IMR-90 (cell line): ENCODE measurements at places on chromosomes 5 and 9. TPM values are rescaled to one million over a fixed set of nuclear protein-coding genes. Genes with fewer than 3 reads are reported as not detected.

DNA sequence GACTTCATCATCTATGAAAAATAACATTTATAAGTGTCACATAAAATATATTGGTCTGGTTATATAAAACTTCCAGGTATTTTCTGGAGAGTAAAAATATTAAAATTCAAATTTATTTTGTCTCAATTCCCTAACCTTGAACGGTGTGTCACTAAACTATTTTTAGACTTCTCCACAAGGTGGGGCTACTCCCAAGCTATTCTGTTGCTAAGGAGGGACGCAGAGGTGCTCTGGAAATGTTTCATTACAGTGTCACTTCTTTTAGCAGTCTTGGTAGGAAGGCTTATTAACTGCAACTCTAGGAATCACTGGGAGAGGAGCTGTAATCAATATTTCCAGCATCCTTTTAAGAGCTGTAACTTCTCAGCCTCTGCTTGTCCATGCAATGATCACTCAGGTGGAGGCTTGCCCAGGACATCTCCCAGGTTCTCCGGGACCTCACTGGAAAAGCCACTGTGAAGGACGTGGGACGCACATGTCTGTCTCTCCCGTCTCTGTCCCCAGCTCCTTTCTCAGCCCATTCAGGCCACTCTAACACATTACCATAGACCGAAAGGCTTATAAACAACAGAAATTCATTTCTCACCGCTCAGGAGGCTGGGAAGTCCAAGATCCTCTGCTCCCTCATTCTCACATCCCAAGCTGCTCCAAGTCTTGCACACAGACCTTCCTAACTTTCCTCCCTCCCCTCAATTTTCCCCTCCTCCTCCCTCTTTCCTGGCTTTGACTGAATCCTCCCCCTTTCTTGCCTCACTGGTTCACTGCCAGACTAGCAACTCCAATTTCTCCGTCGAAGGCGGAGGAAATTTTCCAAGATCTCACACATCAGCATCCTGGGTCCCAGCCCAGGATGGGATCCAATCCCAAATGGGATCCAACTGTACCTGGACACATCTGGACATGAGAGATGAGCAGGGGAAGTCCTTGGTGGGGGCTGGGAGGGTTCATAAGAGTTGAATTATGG is 32.7 kb upstream of the DNAH5 start:
- DNase-seq: peak; percentile 70

- DNase-seq: no peak
These were observed 62.4 kb downstream of the ADAMTS12 start for GRCh38 chr5:33829430-33829829.

DNA sequence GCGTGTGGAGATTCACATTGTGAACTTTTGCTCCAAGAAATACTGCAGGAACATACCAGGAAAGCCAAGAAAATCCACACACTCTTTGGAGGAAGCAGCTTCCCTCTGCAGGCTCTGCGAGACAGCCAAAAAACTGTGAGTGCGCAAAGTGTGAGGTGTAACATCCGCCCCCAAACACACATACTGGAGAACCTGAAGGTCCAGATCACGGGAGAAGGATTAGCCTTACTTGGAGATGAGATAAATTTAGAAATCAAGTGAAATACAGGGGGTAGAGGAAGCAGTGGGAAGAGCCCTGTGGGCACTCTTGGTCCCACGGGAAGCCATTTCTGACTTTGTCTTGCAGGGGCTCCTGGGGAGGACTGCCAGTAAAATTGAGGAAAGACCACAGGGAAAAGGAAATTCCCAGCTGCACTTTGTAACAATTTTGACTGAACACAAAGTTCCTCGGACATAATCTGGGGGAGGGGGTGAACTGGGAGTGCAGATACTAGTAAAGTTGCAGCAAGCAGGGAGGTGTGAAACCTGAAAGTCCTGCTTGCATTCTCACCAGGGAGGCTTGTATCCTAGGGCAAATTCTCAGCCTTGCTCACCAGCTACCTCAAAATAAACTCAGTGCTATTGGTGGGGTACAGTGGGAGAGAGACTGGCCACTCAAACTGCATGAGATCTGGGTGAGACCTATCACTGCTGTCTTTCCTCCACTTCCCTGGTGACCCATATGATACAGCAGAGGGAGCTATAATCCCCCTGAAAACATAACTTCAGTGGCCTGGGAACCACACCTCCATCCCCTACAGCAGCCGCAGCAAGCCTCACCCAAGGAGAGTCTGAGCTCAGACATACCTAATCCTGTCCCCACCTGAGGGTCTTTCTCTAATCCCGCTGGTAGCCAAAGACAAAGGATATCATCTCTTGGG is 109.1 kb downstream of the ALDH1A1 start:
- DNase-seq: no peak

DNA sequence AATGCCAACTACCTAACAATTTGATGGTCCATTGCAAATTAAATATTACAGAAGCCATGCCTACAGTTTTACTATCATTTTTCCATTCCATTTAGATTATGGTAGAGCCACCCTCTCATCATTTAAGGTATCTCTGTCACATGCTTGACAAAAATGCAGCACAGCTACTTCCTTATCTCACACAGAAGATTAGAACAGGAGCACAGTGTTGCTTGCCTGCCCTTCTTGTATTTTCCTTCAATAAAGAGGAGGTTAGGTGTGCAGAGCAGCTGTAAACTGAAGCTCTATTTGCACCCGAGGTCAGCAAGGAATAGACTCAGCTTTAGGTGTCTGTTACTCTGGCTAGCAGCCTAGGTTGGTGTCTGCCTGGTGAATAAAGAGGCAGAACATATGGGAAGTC is 51.5 kb upstream of the ATP10B start:
- no peak for DNase-seq

DNA sequence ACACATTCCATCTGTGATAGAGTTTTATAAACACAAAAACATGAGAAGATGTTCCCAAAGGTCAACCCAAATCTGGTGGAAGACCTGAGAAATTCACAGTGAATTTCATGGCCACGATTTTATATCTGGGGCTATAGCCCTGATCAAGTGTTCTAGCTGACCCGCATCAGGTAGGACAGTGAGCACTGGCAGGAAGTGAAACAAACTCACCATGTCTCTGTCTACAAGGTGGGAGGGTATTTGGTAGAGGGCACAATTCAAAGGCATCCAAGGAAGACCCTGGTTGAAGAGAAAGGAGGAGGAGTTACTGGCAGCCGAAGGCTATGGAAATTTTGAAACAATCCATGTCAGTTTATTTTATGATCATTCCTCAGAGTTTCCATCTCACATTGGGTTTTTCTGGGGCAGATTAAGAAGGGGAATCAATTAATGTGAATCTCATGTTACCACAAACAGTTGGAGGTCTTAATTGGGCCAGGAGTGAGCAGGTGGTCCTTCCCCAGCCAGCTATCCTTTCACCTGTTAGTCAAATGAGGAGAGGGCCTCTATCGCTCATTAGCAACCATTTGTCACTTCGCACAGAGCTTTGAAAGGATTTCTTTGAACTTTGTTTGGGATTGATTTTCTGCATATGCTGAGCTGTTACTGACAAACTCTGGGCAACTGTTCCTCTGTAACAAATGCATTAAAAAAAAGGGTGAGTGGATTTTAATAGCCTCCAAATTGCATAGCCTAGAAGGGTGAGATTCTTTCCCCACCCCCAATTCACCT is 612.0 kb upstream of the CLINT1 start:
- no peak for DNase-seq

DNA sequence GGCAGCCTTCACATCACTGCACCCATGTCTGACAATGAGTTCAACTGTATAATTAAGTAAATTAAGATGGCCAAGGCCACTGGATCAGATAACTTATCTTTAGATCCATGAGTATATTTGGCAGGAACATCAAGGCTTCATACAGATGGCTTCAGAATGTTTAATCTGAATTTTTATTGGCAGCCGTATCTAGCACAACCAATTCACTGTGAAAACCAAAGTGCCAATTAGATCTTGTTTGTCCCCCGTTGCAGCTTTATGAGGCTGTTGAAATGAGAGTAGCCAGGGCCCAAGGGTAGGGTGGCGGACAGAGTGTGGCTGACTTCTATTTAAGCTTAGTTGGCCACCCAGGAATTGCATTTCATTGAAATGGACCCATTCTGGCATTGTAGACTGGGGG is 137.7 kb downstream of the SYK start:
- no peak for DNase-seq

DNA sequence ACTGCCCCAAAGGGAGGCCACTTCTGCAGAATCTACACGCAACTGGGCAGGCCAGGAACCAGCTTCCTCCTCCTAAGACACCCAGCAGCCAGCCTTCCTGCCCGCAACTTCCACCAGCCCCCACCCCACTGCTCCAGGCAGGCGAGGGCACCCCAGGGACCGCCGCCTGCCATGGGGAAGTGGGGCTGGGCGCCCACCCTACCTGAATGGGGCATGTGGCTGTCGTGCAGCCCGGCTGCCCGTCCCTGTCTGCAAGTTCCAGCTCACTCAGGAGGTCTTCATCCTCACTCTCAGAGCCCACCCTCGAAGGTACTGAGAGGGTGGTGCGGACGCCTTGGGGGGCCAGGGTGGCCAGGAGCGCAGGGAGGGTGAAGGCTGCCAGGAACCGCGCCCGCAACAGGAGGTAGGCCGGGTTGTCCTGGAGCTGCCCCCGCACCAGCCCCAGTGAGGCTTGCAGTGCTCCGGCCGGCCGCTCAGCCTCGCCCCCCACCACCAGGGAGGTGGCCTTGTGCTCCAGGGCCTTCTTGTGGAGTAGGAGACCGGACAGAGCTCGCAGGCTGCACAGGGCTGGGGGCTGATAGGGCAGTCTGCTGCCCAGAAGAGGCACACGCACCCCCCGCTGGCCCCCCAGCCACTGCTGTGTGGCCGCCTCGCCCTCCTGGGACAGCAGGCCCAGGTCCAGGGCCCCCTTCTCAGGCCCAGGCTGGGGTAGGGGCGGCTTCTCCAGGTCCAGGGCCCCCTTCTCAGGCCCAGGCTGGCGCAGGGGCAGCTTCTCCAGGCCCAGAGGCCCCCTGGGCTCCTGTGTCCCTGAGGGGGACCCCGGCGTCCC is 4.1 kb upstream of the CARD9 start:
- no peak for DNase-seq

DNA sequence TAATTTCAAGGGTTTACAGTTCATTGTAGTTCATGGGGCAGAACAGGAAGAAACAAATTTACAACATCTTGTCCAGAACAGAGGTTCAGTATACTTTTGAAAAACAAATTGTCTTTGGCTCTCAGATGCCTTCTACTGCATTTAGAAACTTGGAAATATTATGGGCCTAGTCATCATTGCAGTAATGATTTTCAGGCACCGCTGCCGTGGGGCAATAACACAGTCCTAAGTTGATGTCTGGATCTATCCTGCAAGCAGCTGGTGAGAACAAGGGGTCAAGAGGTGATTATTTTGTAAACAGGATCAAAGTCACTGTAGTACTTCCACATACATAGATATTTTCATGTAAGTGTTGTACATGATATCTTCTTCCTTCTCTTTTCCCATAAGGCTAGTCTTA is 82.5 kb upstream of the CAST start:
- no peak for DNase-seq

DNA sequence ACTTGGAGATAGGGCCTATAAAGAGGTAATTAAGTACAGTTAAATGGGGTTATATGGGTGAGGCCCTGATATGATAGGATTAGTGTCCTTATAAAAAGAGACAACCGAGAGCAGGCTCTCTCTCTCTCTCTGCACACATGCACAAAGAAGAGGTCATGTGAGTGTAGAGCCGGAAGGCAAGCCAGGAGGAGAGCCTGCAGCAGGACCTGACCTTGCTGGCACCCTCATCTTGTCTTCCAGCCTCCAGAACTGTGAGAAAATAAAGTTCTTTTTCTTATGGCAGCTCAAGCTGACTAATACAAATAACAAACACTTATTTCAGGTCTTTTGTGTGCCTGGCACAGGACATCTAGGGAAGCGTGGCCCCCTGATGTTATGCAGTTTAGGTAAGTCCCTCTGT is 62.1 kb downstream of the ARHGAP26 start:
- DNase-seq: no peak

- DNase-seq: peak; percentile 30
These were observed 159.1 kb downstream of the CSNK1G3 start for GRCh38 chr5:123671042-123671441.

GRCh38 chr9:35726931-35727330 is 5.1 kb downstream of the TLN1 start:
- DNase-seq: peak; percentile 51

- DNase-seq: no peak
These were observed 43.6 kb downstream of the OSMR start for GRCh38 chr5:38889424-38889823.

DNA sequence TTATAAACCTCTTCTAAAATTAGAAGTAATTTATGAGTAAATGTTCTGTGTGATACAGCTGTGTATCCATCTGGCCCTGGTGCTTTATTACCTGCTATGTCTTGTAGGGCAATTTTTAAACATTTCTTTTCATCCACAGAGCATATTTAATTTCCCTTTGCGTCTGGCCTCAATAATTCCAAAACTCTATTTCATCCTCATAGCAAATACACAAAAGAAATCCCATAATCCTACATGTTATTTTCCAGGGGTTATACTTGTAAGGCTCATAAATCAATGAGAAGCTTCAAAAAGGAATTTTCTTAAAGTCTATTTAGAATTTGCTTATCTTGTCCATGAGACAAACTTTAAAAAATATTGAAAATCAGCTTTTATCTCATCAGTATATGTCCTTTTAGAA is 167.0 kb downstream of the TTC39B start:
- no peak for DNase-seq

DNA sequence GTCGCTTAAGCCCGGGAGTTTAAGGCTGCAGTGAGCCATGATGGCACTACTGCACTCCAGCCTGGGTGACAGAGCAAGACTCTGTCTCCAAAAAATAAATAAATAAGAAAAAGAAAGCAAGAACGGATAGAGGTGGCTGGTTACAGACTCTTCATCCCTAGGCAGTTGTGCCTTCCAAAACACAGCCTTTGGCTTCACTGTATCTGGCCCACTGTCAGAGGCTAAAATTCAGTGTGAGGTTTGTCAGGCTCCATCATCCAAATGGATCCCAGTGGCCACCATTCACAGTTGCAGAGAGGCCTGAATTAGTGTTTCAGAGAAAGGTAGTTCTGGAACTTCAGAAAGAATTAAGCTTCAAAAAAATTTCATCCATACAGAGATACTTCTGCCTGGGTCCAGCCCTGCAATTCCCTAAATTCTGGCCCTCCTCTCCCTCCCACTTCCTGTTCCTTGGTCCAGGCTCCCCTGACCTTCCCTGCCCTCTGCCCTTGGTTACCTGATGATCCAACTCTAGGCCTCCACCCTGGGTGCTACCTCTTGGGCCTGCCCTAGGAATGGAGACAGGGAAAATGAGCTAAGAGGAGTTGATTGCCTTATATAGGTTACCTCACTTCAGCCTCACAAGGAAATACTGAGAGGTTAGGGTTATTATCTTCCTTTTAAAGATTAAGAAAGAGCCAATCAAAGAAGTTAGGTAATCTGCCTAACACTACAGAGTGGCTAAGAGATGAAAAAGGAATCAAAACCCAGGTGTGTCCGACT is 97.2 kb upstream of the SLC44A1 start:
- no peak for DNase-seq

- peak; percentile 44 for DNase-seq
These were observed 161.1 kb downstream of the MAST4 start for GRCh38 chr5:66757219-66757833.

- no peak for DNase-seq
These were observed 59.5 kb downstream of the MVB12B start for GRCh38 chr9:126386088-126386487.

- DNase-seq: no peak
These were observed 130.1 kb downstream of the AUH start for GRCh38 chr9:91231619-91232018.

- no peak for DNase-seq
These were observed 89.6 kb downstream of the EFNA5 start for GRCh38 chr5:107580889-107581820.

FOXD4 gene
- 0.18 TPM in 1 of 2 replicates, not detected in the other for total RNA-seq

ANKRD18A gene
- not detected in 2 replicates for total RNA-seq

PRDM9 gene
- total RNA-seq: not detected in 2 replicates

NUTM2G gene
- total RNA-seq: not detected in 2 replicates

DIMT1 gene
- 45.3 and 46.4 TPM in 2 replicates for total RNA-seq

DNAH5 gene
- 4.3 and 4.7 TPM in 2 replicates for total RNA-seq

OLFM1 gene
- total RNA-seq: 0.28 and 0.36 TPM in 2 replicates

GDA gene
- not detected in 2 replicates for total RNA-seq

ADAMTS2 gene
- 18.3 and 19.0 TPM in 2 replicates for total RNA-seq
